GM04504 (cell line): ENCODE measurements at places on chromosomes 6 and 20.

- no peak for DNase-seq
Observed at GRCh38 chr20:18511571-18511970, 3.8 kb downstream of the SEC23B start.

DNA sequence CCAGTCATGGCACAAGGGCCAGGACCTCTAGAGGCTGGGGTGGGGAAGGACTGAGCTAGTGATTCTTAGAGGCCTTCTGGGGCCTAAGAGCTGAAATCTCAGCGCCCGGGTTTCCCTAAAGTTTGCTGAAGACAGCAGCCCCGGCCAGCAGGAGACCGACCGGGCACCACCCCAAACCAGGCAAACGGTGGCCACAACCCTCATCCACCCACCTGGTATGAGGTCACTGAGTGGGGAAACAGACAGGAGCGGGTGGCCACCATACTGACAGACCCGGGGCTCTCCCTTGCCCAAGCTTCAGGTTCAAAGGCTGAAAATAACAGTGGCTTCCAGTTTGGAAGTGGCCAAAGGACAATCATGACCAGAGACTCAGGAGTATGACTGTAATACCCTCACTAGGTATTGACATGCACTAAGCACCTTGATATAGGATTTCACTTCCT is 35.0 kb upstream of the ID1 start:
- DNase-seq, result no peak

DNA sequence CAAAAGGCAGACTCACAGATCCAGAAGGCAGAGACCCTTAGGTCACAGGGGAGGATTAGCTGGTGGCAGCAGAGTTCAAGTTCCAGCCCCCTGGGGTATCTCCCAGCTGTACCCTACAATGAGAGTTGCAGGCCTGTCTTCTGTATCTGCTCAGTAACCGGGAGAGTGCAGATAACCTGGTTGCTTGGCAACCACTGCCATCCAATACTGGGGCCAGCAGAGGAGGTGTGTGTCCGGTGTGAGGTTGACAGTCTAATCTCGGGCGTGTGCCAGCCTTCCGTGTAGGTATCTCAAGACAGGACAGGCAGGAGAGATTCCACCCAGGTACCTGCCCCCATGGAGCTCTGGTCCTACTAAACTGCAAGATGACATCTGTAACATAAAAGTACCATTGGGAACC is 56.6 kb upstream of the TBC1D7 start:
- DNase-seq, result no peak

- peak; percentile 38 for DNase-seq
Observed at GRCh38 chr6:149335924-149336608, 18.6 kb downstream of the TAB2 start.

GRCh38 chr6:128414943-128415342 is 105.5 kb downstream of the PTPRK start:
- DNase-seq, result no peak

GRCh38 chr6:33620856-33621710 is at the start of gene ITPR3:
Gene ITPR3, plus strand, starts transcription at chr6:33621322. Its CDS starts 281 bp downstream, at chr6:33621603.
- no peak for DNase-seq

- DNase-seq, result no peak
Observed at GRCh38 chr6:3226481-3227362, 731 bp downstream of the TUBB2B start.

GRCh38 chr20:10951904-10952303 is 278.1 kb upstream of the JAG1 start:
- no peak for DNase-seq

GRCh38 chr6:7129784-7130569 is 22.2 kb downstream of the RREB1 start:
- DNase-seq, result peak; percentile 45

DNA sequence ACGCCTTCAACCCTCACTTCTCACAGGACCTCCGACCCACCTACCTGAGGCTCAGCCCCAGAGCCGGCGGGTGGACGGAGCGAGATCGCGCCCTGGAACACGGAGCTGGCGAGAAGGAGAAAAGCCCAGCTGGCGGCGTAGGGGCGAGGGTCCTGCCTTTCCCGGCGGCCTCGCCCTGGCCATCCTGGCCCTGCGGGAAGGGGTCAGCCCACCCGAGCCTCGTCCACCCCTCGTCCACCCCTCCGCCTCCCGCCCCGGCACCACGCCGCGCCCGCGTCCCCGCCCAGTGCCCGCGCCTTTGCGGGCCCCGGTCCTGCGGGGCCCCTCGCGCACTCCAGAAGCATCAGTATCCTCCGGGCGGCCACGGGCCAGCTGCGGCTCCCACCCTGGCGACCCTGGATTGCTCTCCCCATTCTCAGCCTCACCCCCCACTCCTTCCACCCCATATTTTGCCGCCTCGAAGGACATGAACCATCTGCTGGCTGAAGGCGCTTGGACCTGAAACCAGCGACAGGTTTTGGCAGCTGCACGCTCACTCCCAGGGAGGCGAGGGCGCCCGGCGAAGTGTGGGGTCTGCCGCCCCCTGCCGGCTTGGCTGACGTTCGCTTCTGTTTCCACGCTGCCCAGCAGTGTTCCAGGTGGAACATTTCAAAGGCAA is 65.1 kb downstream of the PLG start:
- DNase-seq, result no peak

GRCh38 chr6:132354517-132355167 is 46.6 kb downstream of the MOXD1 start:
- DNase-seq, result no peak

GRCh38 chr20:63409834-63410435 is 48.8 kb upstream of the CHRNA4 start:
- no peak for DNase-seq

GRCh38 chr20:12824328-12825225 is 184.2 kb upstream of the SPTLC3 start:
- DNase-seq, result no peak

GRCh38 chr6:142294679-142295078 is 7.1 kb upstream of the ADGRG6 start:
- no peak for DNase-seq

GRCh38 chr6:114785235-114786127 is 442.7 kb upstream of the HS3ST5 start:
- no peak for DNase-seq

GRCh38 chr20:58612121-58612691 is 38.9 kb upstream of the STX16 start:
- no peak for DNase-seq

GRCh38 chr20:59386809-59387208 is 86.4 kb downstream of the EDN3 start:
- no peak for DNase-seq

DNA sequence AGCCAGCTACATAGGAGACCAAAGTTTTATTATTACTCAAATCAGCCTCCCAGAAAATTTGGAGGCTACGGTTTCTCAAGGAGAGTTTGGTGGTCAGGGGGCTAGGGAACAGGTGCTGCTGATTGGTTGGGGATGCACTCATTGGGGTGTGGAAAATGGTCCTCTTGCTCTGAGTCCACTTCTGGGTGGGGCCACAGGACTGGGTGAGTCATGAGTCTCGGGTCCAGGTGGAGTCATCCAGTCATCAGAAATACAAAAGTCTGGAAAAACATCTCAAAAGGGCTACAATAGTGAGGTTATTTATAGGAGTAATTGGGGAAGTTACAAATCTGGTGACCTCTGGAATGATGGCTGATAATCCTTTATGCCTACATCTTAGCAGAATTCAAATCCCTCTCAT is 54.3 kb upstream of the SLC22A16 start:
- no peak for DNase-seq

DNA sequence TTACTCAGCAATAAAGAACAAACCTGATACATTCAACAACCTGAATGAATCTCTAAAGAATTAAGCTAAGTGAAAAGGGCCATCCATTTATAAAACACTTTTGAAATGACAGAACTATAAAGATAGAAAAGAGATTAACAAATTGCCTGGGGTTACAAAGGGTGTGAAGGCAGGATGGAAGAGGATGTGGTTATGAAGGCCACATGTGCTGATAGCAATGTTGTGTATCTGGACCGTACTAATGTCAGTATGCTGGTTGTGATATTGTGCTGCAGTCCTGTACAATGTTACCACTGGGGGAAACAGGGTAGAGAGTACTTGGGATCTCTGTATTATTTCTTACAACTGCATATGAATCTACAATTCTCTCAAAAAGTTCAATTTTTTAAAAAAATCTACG is 36.4 kb downstream of the ELOVL5 start:
- no peak for DNase-seq

DNA sequence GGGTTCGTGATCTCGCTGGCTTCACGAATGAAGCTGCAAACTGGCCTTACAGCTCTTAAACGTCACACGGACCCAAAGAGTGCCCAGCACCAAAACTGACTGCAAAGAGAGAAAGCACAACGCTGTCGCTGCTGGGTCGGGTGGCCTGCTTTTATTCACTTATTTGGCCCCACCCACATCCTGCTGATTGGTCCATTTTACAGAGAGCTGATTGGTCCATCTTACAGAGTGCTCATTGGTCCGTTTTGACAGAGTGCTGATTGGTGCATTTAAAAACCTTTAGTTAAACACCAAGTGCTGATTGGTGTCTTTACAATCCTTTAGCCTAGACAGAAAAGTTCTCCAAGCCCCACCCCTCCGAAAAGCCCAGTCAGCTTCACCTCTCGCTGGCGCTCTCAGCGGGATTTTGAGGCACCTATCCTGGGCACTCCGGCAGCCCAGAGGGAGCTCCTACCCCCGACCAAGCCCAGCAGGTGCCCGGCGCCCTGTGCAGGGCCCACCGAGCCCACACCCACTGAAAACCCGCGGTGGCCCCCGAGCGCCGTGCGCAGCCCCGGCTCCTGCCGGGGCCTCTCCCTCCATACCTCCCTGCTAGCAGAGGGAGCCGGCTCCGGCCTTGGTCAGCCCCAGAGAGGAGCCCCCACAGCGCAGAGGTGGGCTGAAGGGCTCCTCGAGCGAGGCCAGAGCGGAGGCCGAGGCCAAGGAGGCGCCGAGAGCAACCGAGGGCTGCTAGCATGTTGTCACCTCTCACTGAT is 40.0 kb upstream of the SMAP1 start:
- no peak for DNase-seq

- DNase-seq, result no peak
Observed at GRCh38 chr6:7978736-7979135, 68.1 kb upstream of the TXNDC5 start.

DNA sequence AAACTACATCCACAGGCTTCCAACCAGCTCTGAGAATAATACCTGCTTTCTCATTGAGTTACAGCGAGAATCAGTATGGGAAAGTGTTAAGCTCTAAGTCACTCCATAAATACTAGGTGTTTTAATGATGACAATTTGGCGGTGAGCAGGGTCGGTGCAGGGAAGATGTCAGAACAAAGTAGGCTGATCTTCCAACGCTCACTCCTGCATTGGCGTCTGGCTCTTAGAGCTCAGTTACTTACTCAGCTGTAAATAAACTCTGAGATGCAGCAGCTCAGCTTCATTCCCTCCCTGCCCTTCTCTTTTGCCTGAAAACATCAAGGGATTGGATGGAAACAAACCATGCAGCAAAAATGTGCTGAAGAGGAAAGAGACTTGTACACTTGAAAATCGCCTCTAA is 102.5 kb upstream of the SPACA1 start:
- DNase-seq, result no peak

DNA sequence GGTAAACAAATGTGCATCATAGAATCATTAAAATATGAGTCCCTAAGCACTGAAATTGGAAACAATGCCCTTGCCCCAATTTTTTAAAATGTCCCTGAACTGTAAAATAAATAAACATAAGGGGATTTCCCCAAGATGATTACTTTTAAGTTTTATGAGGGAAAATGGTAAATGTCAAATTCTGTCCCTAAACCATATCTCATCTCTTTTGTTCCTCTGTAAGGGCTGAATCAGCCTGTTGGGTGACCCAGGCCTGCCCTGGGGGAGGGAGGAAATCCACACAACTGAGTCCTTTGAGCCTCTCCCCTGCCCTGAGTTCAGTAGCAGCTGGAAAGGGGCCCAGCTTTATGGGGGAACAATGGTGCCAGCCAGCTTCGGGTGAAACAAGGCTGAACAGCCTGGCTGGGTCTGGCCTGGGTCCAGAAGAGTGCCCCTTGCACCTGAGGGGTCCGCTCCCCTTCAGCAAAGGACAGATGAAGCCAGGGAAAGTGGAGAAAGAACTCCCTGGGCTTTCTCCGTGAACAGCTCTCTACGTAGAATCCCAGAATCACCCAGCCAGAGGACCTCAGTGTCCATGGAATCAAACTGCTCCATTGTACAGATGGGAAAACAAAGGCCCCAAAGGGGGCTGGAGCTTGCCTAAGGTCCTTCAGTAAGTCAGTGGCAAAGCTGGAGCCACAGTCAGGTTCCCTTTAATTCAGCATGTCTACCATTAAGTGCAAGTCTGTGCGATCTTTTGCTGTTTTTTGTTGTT is 28.2 kb upstream of the ITCH start:
- DNase-seq, result no peak

DNA sequence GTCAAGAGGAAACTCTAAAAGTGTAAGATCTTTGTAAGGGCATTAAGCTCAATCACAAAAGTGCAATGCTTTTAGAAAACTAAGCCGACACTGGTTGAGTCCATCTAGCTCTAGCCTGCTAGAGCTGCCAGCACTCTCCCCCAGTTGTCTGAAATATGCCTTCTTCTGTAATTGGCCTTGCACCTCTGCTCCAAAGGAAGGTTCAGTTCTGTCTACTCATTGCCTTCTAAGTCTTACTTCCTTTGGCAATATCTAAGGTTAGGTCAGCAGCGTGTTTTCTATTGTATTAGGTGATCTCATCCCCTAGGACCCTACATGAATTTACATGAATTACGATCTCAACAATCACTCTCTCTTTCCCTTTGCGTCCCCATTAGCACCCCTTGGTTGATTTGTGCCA is 378.6 kb downstream of the CBLN4 start:
- no peak for DNase-seq

- DNase-seq, result no peak
Observed at GRCh38 chr6:159727717-159728445, 575 bp downstream of the WTAP start.

- DNase-seq, result no peak
Observed at GRCh38 chr6:133899556-133899955, 10.6 kb downstream of the TCF21 start.

DNA sequence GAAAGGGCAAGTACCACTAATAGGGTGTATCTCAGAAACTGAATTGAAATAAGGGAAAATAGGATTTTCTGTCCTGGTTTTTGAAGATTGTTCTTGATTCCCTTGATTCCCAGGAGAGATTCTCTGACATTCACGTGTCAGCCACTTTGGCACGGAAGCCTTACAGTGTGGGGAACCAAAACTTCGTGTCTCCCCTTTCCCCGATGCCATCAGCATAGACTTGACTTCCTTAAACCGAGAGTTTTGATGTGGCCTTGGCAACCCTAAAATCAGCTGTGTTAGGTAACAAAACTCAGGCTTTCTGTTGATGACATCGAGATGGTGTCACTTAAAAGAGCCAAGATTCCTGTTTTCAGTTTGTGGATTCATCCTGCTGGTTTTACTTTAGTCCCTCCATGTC is 7.5 kb downstream of the HMGN4 start:
- DNase-seq, result no peak

DNA sequence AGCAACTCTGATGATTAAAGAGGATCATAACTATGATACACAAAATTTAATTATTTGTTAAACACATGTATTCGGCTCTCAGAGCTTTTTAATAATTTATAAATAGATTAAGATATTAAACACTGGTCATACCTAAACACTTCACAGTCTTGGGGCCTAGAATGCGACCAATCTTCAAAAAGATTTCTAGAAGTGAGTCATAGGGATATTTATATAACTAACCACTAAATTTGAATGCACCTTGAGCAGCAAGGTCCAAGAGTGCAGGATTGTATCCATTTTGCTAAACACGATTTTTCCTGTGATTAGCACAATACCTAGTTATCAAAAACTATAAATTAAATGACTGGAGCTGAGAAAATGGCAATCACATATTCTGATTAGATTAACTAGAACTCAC is 709.3 kb downstream of the EPHA7 start:
- DNase-seq, result no peak
